ENCODE measurements at places on chromosomes 16 and 17.

DNA sequence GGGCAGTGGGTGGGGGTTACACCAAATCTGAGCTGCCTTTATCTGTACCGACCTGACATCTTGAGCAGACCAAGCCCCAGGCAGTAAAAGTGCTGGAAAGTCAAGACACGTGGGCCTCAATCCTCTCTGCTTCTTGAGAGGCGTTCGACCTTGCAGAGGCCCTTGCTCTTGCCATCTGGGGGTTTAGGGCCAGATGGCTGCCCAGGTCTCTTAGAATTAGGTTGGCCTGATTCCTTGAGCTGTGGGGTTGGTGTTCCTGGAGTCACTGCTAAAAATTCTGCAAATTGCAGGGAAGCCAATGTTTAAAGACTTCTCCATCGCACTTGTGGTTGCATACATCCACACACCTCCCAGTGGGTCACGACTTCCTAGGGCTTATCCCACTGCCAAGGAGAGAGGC lies 238.2 kb upstream of the ASIC2 start:
- no peak for DNase-seq

DNA sequence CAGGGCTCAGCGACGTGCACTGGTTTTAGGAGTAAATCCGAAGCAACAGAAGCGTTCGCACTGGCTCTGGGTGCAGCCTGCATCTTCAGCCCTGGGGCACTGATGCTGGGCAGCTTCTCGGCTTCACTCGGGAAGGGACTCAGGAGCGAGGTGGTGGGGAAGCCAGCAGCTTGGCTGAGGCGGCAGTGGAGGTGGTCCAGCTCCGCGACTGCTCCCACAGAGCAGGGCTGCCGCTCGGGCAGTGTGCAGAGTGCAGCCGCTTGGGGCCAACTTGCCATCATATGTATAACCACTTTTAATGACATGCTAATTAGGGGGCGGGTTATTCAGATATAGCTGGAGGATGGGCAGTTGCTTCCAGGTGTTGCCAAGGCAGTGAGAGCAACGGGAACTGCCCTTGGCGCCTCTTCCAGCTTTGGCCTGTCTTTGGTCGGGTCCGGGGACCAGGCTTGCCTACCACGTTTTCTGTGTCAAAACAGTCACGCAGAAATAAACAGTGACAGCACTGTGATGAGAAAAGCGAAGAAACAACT lies 26.7 kb downstream of the METRNL start:
- DNase-seq: no peak

- no peak for DNase-seq
Measured at GRCh38 chr16:19344224-19344801, 58.8 kb downstream of the CLEC19A start.

DNA sequence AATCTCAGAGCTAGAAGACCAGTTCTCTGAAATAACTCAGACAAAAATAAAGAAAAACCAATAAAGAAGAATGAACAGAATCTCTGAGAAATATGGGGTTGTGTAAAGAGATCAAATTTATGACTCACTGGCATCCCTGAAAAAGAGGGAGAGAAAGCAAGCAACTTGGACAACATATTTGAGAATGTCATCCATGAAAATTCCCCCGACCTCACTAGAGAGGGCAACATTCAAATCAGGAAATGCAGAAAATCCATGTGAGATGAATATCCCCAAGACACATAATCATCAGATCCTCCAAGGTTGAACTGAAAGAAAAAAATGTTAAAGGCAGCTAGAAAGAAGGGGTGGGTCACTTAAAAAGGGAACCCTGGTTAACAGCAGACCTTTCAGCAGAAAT lies 32.1 kb downstream of the TANC2 start:
- no peak for DNase-seq

GRCh38 chr17:57662041-57662440 lies 83.1 kb downstream of the CCDC182 start:
- no peak for DNase-seq

DNA sequence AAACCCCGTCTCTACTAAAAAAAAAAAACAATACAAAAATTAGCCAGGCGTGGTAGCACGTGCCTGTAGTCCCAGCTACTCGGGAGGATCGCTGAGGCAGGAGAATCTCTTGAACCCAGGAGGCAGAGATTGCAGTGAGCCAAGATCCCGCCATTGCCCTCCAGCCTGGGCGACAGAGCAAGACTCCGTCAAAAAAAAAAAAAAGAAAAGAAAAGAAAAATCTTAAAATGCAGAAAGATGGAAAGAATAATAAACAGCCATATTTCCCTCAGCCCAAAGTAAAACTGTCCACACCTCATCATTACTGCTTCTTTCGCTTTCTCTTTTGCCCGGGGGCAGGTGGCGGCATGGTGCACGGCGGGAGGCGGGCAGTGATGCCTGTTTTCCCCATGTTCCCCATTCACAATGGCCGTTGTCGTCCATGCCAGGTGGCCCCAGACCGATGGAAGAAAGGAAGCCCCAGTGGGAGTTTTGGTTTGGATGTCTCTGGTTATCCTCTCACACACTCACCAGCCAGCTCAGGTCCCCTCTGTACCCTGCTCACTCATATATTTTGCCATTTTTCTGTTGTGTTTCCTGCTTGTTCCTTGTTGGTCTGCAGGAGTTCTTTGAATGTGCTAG lies 37.0 kb upstream of the PEMT start:
- no peak for DNase-seq

DNA sequence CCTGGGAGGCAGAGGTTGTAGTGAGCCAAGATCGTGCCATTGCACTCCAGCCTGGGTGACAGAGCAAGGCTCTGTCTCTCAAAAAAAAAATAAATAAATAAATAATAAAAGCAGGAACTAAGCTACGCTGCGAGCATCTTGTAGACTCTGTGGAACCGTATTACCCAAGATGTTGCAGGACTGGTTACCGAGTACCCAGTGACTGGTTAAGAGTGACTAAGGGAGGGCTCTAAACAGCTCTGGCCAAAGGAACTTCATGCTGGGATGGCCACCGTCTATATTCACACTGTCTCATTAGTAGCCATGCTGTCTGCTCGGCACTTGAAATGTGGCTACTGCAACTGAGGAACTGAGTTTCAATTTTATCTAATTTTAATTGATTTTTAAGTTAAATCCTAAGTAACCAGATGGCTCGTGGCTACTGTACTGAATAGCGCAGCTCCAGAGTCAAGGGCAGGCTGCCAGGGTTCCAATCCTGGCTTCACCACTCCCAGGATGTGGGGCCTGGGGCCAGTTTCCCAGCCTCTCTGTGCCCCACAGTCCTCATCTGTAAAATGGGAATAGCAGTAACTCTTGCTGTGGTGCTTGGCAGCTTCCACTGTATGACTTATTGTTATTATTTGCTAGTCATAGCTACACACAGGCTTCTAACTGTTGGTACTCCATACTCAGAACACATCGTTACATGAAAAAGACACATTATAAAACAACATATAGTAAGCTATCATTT lies 3.0 kb downstream of the NTAN1 start:
- DNase-seq: no peak

GRCh38 chr17:19513897-19514488 lies 19.7 kb upstream of the SLC47A1 start:
- DNase-seq: no peak

- DNase-seq: no peak
Measured at GRCh38 chr17:8019665-8020650, 17.5 kb downstream of the GUCY2D start.

DNA sequence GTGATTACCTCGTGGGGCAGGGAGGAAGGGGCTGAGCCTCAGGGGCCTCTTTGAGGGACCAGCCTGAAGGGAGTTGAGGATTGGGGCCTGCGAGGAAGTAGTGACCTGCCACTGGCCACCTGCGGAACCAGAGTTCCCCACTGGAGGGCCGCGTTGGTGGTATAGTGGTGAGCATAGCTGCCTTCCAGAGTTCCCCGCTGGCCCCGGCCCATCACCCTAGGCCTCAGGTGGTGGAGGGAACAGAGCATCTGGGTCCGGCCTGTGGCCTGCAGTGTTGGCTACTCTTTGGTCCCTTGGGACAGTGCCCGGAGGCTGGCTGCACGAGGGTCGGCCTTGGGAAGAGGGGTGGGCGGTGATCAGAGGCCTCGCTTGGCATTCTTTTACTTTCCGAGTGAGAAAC lies 20.5 kb downstream of the MGAT5B start:
- DNase-seq: no peak

GRCh38 chr17:12644623-12645022 lies 21.1 kb upstream of the MYOCD start:
- no peak for DNase-seq

DNA sequence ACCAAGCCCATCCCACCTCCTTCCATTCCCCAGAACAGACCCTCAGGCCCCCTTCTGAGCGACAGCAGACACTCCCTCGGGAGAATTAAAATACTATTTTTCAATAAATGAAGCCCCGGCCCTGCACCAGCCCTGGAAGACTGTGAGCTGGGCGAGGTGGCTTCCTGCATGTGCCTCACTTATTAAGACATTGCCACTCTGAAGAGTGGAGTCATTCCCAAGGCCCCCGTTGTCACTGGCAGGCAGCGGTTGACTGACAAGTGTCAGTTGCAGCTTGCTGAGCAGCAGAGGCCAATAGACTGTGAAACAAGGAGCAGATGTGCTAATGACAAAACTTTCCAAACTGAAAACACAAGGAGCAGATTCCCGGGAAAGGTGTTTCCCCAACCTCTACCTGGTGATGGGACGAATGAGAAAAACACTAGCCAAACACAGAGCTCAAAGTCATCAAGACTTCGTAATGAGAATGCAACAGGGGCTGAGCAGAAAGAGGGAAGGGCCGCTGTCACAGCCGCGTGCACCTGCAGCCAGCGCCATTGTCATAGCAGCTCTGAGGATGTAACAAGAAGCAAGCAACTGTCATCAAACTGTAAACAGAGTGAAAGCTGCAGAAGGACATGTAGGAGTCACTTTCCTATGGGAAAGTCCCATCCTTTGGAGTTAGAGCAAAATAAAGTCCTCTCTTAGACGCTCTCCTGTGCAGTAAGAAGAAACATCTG lies 232.1 kb downstream of the C16orf78 start:
- DNase-seq: no peak

DNA sequence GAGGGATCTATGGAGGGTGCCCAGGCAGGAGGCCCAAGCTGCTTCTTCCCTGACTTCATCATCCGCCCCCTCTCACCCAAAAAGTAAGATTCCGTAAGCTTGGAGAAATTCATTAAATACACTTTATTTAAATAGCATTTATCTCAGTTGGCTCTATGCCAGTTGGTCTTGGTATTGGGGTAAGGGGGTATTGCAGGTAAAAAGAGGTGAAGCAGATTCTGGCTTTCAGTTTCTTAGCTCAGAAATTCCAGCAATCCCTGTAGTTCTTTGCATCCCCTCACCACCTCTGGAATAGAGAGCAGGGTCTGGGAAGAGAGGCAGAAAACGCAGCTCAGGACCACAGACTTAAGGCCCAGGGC lies 750 bp upstream of the ALDOC start:
- no peak for DNase-seq

- DNase-seq: no peak
Measured at GRCh38 chr16:15886078-15886477, 2.3 kb downstream of the CEP20 start.

DNA sequence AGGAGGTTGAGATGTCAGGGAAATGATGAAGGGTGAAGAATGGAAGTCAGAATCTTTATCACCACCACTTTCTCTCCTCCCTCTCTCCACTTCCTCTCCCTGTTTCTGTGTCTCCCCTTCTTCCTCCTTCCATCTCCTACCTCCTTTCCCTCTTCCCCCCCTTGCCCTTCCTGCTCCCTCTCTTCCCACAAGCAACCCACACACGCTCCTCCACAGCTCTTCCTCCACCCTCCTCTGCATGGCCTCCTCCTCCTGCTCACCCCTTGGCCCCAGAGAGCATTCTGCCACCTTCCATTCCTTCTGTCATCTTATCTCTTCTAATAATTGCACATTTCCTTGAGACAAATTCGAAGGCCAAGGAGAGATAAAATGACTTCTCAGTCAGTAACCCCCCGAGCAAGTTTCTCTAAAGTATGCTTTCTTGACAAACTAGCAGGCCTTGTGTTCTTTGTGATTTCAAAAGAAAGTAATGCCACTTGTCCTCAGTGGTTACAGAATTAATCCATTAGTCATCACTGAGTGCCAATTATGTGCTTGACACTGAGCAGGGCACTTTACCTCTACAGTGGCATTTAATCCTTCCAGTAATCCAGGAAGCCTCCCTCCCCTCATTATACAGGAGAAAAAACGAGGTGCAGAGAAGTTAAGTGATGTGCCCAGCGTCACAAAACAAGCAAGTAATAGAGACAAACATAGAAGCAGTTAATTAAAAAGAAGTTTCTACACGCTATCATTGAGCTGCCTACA lies 72.3 kb upstream of the CCL1 start:
- DNase-seq: no peak

DNA sequence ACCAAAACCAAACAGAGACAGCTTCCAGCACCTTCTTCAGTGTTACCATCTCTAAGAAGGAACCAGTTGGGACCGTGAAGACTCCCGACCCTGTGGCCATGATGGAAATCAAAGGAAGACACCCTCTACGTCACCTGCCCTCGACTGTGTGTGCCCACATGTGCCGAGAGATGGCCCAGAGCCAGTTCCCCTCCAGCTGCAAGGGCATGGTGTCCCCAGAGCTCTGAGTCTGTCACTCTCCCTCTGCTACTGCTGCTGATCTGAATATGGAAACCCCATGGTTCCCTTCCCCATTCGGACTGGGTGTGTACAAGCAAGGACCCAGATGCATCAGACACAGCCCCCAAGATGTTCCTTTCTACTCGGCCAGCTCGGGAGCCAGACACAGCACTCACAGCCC lies 76.4 kb downstream of the SOCS1 start:
- DNase-seq: no peak

GRCh38 chr16:473046-474043 lies 47.9 kb downstream of the RAB11FIP3 start:
- DNase-seq: no peak

DNA sequence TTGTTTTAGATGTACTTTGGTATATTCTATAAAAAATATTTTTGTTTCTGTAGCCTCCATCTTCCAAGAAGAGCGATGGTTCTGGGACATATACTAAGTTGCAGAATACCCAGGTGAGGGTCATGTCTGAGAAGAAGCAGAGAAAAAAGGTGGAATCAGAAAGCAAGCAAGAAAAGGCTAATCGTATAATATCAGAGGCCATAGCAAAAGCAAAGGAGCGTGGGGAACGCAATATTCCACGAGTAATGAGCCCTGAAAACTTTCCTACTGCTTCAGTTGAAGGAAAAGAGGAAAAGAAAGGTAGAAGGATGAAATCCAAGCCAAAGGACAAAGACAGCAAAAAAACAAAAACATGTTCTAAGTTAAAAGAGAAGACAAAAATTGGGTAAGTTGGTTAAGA lies 154.6 kb downstream of the CHD9 start:
- DNase-seq: no peak

GRCh38 chr17:15453246-15453645 lies 14.2 kb downstream of the CDRT4 start:
- no peak for DNase-seq

DNA sequence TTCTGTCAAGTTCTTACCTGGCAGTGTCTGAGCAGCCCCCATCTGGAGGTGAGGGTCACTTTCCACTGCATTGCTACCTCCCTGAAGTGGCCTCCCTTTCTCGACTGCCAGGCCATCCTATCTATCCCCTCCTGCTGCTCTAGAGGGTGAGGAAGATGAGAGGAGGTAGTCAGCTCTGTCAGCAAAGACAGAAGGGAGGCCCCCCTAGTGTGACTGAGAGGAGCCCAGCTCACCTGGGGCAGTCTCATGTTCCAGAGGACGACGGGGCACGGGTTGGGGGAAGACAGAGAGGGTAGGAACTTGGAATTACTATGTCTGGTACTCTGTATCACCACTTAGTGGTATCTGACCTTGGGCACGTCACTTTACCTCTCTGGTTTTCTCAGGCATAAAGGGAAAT lies 22.0 kb downstream of the MYO19 start:
- DNase-seq: no peak

All from stimulated activated CD4-positive, alpha-beta T cell treated with anti-CD3 and anti-CD28 coated beads, Interleukin-15, amount 100 ng/mL, for 48 hours (primary cell).